ENCODE measurements at places on chromosomes 1 and 21.

DNA sequence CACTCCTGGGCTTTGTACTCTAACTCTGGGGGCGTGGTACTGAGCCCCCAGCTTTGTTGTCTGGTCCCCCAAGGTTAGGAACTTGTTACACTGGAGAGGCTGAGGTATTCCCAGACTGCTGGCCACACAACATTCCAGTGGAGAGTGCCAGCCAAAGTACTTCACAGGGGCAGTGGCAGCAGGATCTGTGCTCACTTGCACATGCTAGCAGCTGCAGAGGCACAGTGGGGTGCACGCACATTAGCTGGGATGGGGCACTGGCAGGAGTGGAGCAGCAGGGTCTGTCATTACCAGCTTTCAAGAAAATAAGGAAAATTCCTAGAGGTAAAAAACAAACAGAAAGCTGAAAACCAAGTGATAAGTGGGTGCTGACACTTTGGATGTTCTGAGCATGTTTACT lies 31.0 kb downstream of the ZNF691 start:
- DNase-seq: no peak

DNA sequence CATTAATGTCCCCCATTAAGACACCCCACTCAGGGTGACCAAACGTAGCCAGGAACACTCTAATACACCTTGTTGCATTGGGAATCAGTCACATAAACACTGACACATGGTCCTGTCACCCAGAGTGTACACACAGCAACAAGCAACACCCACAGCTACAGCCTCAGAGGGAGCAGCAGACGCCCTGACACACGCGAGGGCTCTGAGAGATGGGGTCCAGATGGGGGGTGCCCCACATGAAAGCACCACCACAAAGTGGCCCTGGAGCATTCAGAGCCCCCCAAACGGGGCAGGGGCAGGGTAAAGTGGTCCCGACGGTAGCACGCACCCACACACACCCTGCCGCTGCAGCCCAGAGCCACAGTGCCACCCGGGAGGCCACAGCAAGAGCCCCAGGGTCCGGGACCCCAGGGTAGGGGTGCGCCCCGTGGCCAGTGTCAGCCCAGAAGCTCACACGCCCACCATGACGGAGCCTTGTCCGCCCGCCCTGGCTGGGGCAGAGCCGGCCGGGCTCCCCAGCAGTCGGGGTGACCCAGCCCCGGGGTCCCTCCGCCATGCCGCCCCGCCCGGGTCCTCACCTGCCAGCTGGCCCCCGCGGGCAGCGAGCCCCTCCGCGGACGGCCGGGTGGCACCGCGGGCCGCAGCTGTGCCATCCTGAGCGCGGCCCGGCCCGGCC lies 47.3 kb downstream of the RAP1GAP start:
- peak; percentile 26 for DNase-seq

DNA sequence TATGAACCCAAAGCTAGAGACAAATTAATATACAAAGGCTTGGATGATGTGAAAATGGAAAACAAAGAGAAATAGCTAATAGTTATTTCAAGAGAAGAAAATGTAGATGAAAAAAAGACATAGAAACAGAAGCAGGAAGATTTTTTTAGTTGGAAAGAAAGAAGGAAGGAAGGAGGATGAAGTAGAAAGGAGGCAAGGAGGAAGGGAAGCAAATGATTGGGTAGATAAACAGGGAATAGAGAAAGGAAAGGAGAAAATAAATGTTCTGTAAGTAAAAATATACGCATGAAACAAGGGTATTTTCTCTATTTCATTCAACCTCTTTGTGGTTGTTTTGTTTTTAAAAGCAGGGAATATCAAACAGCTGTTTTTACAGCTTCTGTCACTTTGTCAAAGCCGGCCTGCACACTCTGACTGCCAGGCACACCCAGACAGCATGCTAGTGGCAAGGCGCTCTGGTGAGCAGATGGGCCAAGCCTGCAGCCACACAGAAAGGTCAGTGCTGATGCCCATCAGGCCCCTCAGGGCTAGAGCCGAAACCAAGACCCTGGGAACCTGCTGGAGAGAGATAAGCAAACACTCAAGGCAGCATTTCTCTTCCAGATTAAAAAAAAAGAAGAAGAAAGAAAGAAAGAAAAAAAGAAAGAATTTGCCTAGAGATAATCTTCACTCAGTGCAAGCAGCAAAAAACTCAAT lies 72.9 kb upstream of the CTTNBP2NL start:
- DNase-seq: no peak

DNA sequence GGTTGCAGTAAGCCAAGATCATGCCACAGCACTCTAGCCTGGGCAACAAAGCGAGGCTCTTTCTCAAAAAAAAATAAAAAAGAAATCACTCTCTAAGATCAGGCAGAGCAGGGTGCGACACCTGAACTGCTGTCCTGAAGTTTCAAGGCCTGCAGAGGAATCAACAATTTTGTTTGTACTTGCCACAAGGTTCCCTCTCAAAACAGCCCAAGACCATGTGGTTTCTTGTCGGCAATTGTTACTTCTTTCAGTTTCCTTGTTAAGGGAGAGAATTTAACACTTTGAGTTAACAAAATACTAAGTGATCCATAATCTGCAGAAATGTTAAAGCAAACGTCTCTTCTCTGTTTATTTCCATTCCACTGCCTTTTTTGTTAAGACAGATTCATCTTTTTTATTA lies 36.5 kb downstream of the MACO1 start:
- no peak for DNase-seq

GRCh38 chr1:151142411-151143056 lies 3.9 kb downstream of the SEMA6C start:
- DNase-seq: no peak

- no peak for DNase-seq
These were observed 1.5 kb upstream of the GPR137B start for GRCh38 chr1:236140705-236141446.

DNA sequence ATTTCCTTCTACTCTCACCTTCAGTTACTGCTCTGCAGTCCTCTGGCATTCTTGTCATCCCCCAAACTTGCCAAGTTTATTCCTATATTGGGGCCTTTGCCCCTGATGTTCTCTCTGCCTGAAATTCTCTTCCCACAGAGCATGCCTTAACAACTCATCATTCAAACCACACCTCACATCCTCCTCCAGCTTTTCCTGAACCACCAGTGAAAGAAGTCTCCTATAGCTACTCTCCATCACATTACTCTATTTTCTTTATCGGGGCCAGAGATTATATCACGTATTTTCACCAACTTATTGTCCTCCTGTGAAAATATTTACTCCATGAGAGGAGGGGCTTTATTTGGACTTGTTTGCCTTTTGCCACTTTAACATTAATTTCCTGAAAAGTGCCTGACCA lies 32.1 kb downstream of the EXTL2 start:
- no peak for DNase-seq

GRCh38 chr1:12745992-12746323 lies at the start of gene CFAP107:
CFAP107 (plus strand) TSS chr1:12746200; CDS start chr1:12746431, 231 bp downstream.
- no peak for DNase-seq

DNA sequence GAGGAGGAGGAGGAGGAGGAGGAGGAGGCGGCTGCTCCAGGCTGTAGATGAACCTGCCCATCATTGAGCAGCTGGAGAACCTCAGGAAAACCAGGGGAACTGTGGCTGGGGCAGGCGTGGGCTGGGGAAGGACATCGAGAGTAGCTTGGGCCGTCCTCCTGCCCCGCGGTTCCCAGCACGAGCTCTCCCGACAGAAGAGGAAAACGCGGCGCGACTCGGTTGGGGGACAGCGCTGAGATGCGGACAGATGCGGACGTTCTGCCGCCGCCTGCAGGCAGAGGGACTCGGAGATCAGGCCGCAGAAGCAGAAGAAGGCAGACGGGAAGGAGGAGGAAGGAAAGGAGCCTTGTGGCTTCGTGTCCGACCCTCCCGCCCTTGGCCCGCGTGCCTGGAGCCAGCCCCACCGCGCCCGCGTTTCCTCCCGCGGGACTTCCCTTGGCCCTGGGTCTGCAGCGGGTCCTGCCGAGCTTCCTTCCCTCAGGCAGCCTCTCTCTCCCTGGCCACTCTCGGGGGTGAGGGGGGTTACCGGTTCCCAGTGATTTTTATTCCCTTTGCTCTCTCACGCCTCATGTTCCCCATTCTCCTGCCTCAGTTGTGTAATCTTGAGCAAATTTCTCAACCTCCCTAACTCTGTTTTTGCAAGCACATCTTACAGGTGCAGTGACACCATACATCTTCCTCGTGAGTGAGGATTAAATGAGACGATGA lies 1.7 kb upstream of the TNFRSF9 start:
- DNase-seq: peak; percentile 66

DNA sequence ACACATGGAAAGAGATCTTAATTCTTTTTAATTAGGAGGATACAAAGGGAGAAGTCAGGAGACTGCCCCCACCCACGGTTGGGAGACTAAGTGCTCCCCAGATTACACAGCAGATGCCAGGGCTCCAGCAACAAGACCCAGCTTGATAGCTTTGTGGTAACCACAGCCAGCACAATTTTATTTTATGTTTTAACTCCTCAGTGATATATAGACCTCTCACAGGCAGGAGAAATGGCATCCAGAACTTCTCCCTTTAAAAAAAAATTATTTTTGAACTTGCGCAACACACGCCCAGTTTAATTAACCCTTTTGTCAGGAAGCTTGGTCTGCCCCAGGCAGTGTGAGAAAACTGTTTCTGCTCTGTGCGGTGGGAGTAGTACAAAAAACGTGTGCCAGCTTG lies 62.6 kb upstream of the ACOT11 start:
- DNase-seq: no peak

- no peak for DNase-seq
These were observed 545.2 kb downstream of the LTN1 start for GRCh38 chr21:28447462-28447861.

DNA sequence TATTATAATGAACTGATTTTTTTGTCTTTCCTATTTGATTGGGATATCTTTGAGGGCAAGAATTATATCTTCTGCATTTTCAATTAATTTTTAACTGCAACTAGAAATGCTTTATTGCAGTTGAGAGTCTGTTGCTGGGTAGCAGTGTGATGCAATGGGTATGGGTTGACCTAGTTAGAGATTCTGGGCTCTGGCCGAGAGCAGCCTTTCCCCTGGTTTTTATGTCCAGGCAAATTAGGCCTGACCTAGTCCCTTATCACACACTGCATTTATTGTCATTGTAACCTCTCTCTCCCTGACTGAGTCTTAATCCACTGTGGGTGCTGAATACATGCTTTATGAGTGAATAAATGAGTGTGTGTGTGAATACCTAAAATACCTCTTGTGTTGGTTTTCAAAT lies 206.4 kb upstream of the PTGFR start:
- DNase-seq: no peak

DNA sequence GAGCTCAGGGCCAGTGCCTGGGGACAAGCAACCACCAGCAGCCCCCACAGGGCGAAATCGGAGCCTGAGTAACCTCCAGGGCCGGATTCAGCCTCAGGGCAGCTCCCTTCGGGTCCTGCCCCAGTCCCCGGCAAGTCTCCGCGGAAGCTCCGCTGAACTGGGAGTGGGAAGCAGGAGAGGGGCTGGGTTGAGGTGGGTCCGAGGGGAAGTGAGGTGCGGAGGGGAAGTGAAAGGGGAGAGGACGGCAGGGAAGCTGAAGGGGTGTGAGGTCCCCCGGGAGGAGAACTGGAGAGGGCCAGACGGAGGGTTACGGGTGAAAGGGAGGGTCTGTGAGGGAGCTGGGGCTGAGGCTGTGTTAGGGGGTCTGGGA lies 560 bp downstream of the PADI2 start:
- DNase-seq: no peak

- DNase-seq: no peak
These were observed 176.4 kb downstream of the MIS18A start for GRCh38 chr21:32102426-32102825.

- no peak for DNase-seq
These were observed 45.8 kb upstream of the ATF3 start for GRCh38 chr1:212562771-212563170.

DNA sequence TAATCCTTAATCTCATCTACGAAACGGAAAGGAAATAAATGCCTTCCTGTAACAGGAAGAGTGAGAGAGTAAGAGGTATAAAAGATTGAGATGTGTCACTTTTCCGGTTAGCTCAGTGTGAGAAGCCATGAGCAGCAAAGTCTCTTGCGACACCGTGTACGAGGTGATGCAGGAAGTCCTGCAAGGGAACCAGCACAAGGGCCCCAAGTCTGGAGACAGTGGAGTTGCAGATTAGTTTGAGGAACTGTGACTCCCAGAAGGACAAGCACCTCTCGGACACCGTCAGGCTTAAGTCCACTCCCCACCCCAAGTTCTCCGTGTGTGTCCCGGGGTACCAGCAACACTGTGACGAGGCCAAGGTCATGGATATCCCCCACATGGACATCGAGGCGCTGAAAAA lies 592.3 kb upstream of the ADGRL2 start:
- no peak for DNase-seq

DNA sequence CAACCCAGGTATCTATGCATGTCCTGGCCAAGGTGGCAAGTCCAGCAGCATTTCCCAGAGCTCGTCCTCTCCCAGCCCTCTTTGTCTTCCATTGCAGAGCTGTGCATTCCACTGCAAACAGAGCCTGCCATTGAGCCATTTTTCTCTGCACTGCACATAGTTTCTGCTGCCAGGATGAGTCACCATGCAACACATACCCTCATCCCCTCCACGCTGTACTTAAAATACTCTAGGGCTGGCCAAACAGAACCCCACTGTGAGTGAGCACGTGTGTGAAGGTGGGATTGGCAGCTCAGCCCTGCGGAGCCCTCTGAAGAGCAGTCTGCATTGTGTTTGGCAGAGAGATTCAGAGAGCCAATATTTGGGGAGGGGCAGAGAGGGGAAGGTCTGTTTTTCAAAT lies 3.9 kb upstream of the ATP1B1 start:
- DNase-seq: no peak

DNA sequence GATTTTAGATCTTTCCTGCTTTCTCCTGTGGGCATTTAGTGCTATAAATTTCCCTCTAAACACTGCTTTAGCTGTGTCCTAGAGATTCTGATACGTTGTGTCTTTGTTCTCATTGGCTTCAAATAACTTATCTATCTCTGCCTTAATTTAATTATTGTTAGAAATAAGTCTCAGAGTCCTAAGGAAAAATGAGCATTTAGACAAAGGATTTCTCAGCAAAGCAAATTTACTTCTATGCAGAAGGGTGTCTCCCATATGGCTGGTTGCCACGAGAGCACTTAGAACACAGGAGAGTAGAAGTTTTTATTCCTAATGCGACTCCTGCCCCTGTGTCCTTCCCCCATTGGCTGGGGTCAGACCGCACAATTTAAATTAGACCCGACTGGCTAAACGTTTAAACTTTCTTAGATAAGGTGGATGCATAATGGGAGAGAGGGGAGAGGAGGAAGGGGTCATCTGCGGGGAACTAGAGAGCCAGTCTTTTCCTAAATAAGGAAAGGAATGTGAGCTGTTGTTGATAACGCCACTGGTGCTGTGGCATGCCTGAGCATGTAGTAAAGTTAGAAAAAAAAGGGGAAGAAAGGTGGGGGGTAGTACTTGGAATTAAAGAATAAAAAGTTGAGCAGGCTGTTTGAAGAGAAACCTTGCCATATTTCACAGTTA lies 170.2 kb downstream of the DYRK1A start:
- DNase-seq: no peak

Data from activated T-cell treated with anti-CD3 and anti-CD28 coated beads, Interleukin-2, amount 50 U/mL, for 48 hours (primary cell).